ENCODE measurements at places on chromosomes 16 and 17.

- DNase-seq: no peak
Observed at GRCh38 chr16:14069818-14070217, 1.3 kb upstream of the MRTFB start.

GRCh38 chr16:54546521-54546920 lies 259.9 kb upstream of the IRX3 start:
- no peak for DNase-seq

DNA sequence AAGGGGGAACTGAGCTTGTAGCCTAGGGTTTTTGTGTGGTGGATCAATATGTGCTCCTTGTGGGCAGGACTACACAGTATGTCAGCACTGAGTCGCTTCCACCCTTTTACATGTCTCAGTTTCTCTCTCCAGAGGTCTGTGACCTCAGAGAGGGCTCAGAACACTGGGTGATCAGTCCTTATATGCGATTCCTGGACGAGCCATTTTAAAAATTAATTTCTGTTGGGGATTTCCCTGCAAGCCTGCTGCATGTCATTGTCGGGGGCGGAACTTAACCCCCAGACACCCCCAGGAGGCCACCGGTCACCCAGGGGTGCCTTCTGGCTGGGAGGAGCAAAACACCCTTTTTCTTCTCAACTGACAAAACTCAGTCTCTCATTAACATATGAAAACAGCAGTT lies 14.1 kb downstream of the DHRS7B start:
- DNase-seq: no peak

GRCh38 chr17:47698749-47699535 lies 5.0 kb downstream of the TBKBP1 start:
- peak; percentile 49 for DNase-seq

GRCh38 chr17:2478458-2478857 lies 33.2 kb downstream of the METTL16 start:
- no peak for DNase-seq

DNA sequence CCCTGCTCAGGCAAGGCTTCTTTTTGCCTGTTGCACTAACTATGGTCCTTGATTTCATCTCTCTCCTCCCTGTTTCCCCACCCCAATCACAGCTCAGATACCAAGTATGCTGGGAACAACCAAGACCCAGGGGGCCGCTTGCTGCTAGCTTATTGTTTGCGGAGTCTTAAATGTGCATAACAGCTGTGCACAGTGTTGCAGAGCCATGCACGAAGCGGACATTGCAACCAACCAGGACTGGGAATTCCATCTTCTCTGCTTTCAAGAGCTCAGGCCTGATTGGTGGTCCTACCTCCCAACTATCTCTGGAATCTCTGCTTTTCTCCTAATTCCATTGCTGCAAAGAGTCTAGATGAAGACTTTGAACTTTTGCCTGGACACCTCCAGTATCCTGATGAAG lies 281.3 kb upstream of the TNRC6C start:
- DNase-seq: no peak

All from fibroblast of skin of back (primary cell).